ENCODE measurements at places on chromosomes 7 and 10. TPM values are rescaled to one million over a fixed set of nuclear protein-coding genes. Genes with fewer than 3 reads are reported as not detected.

The VAX1 gene
- not detected for total RNA-seq

The ZNF804B gene
- not detected for total RNA-seq

The DNA2 gene
- total RNA-seq = 51.4 TPM

The NEUROD6 gene
- not detected for total RNA-seq

- peaks cover 7% of the 10 kb centered on the region for H3K27me3 ChIP-seq
- H3K27ac ChIP-seq = no peak overlapping the region
- no peak overlapping the region for H3K4me3 ChIP-seq
Observed at GRCh38 chr10:111989136-111989911, 194.2 kb downstream of the GPAM start.

- no peaks in the 10 kb centered on the region for H3K4me1 ChIP-seq
- no peaks in the 10 kb centered on the region for H3K36me3 ChIP-seq
- H3K4me3 ChIP-seq = no peak overlapping the region
- H3K27me3 ChIP-seq = no peaks in the 10 kb centered on the region
- no peak for DNase-seq
Observed at GRCh38 chr7:51517187-51517586, 200.6 kb upstream of the COBL start.

GRCh38 chr10:114279901-114280644 lies 41.0 kb downstream of the VWA2 start:
- no peaks in the 10 kb centered on the region for H3K36me3 ChIP-seq
- no peaks in the 10 kb centered on the region for H3K4me1 ChIP-seq
- no peaks in the 10 kb centered on the region for H3K27me3 ChIP-seq
- no peak overlapping the region for H3K4me3 ChIP-seq
- no peak for DNase-seq

- H3K4me1 ChIP-seq = no peaks in the 10 kb centered on the region
- peak; percentile 39 for DNase-seq
- H3K27ac ChIP-seq = no peak overlapping the region
- H3K27me3 ChIP-seq = no peaks in the 10 kb centered on the region
- H3K4me3 ChIP-seq = no peak overlapping the region
- no peaks in the 10 kb centered on the region for H3K36me3 ChIP-seq
Observed at GRCh38 chr7:40717242-40717641, 582.4 kb downstream of the SUGCT start.

DNA sequence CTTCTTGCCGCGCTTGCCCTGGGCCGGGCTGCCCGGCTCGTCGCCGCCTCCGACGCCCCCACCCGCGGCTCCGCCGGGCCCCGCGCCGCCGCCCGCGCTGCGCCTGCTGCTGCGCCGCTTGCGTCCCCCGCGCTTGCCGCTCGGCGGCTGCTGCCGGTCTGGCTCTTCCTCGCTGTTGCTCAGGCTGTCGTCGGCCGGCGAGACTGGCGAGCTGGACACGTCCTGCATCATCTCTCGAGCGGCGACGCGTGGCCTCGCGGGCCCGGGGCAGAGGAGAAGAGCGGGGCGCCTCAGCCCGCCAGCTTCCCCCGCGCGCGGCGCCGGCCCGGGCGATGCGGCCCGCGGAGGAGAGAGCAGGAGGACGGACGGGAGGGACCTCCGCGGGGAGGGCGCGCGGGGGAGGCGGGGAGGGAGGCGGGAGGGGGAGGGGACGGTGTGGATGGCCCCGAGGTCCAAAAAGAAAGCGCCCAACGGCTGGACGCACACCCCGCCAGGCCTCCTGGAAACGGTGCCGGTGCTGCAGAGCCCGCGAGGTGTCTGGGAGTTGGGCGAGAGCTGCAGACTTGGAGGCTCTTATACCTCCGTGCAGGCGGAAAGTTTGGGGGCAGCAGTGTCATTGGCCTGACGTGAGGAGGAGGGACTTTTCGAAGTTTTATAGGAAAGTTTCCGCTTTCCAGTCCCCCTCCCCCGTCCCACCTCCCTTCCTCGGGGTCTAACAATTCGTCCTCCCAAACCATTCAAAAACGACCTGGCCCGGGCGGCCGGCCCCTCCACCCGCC lies at the start of gene TWIST1:
TSS of gene TWIST1 (minus strand) at position 546 of the 779 bp plus-strand sequence. CDS start at position 231, 315 bp downstream.
- no peak within 1 kb of the TSS for H3K4me3 ChIP-seq
- peaks cover 75% of the 10 kb centered on the region for H3K27me3 ChIP-seq
- H3K36me3 ChIP-seq = no peaks in the 10 kb centered on the region
- peaks cover 3% of the 10 kb centered on the region for H3K4me1 ChIP-seq
- H3K27ac ChIP-seq = no peak within 1 kb of the TSS
- DNase-seq = no peak

DNA sequence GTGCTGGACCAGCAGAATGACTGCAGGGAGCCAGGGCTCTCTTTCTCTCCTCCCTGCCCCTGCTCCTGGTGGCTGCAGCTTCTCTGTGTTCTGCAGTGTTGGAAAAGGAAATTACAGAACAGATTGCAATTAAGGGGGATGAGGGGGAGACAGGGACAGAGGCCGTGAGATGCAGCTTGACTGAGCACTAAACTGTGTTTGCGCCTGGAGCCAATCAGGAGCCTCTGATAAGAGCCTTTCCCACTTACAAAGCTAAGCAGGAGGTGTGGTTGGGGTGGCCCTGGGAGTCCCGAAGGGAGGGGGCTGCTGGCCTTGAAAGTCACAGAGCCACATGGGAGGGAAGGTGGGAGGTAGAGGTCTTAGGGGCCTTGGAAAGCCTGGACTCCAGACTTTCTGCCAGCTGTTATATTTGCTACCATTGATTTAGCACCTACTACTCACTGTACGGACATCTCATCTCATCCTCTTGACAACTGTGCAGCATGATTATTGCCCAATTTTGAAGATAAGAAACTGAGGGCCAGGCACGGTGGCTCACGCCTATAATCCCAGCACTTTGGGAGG lies 26.7 kb downstream of the TRIM8 start:
- H3K4me3 ChIP-seq = no peak overlapping the region
- H3K4me1 ChIP-seq = peaks cover 40% of the 10 kb centered on the region
- no peak overlapping the region for H3K27ac ChIP-seq
- H3K27me3 ChIP-seq = no peaks in the 10 kb centered on the region

- H3K27me3 ChIP-seq = peaks cover 31% of the 10 kb centered on the region
- H3K27ac ChIP-seq = no peak overlapping the region
- no peaks in the 10 kb centered on the region for H3K36me3 ChIP-seq
- no peaks in the 10 kb centered on the region for H3K4me1 ChIP-seq
- DNase-seq = no peak
Observed at GRCh38 chr10:9331583-9332008, 1277.1 kb downstream of the GATA3 start.

DNA sequence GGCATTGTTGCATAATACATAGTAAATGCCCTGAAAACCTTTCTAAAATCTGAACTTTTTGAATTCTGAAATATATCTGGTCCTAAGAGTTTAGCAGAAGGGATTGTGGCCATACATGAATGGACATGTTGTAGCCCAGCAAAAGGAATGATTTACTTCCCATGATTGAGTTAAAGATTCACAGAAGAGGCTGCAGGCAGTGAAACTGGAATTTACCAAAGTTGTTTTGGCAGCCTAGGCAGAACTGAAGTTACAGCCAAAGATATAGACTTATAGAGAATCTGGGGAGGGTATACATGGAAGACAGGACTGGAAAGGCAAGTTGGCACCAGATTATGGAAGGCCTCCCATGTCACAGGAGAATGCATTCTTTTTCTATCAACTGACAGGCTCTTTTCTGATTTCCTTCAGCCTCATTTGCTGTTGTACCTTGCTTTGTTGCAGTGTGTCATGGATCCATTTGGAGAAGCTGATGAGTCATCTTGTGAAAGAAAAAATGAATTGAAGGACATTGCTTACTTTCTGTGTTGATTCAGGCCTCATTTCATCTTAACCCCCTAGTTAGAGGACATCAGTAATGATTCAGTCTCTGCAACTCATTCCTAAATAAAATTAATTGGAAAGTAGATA lies 356.2 kb upstream of the LRGUK start:
- no peak overlapping the region for H3K4me3 ChIP-seq
- H3K4me1 ChIP-seq = peaks cover 3% of the 10 kb centered on the region
- no peak overlapping the region for H3K27ac ChIP-seq
- H3K27me3 ChIP-seq = no peaks in the 10 kb centered on the region
- DNase-seq = no peak
